ENCODE measurements at places on chromosomes 2 and 18.

DNA sequence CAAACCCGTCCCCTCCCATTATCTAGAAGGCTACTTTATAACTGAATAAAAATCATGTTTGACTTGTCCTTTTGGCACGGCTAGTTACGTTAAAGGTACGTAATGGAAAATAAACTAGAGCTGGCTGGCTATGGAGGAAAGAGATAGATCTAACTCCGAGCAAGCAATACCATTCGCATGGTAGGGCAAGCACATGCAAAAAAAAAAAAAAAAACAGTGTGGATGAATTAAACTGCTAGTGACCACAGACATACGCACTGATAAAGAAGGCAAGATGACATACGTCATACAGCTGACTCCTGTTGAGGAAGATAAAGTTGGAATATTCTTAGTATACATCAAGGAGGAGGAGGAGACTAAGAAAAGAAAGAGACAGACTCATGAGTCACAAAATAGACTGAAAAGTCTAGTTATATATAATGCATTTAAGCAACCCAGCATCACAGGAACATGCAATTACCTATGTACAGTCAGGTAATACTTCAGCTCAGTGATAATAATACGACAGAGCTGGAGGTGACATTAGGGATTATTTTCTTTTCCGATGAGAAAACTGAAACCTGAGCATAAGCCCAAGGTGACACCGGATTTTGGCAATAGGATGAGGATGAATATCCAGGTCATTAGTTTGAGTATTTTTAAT is 37.9 kb upstream of the NARS1 start:
- DNase-seq = no peak

DNA sequence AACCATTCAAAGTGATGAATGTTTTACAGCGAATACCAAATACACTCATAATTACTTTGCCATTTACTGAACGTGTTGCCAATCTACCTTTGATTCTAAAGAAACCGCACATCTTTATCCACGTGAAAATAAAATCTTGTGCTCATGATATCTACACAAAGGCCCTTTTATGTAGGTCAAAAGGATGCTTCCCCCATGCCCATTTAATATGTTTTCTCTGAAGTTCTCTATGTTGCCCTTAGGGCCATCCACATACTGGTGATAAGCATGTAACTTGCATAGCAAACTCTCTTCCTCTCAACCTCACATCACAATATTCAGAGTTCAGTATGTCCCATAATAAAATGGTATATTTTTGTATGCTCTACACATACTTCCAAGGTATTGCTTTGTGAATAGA is 380.0 kb upstream of the FIGN start:
- DNase-seq = no peak

DNA sequence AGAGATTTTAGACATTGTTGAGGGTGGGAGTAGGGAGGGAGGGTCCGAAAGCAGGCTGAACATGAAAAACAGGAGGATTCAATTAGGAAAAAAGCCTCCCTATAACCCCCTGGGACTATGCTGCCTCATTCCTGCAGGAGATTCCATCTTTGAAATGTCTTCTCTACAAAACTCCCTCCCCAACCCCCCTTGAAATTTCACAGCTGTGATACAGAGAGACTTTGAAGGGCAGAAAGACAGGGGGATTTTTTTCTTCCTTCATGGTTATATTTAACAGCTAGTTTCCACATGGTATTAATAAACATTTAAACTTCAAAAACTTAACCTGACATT is 57.6 kb downstream of the TRIB2 start:
- peak; percentile 92 for DNase-seq

GRCh38 chr2:190835303-190835930 is 45.2 kb upstream of the GLS start:
- DNase-seq = peak; percentile 94

Measured in fibroblast of skin of scalp (primary cell).